ENCODE measurements at places on chromosomes 2 and 18. TPM values are rescaled to one million over a fixed set of nuclear protein-coding genes. Genes with fewer than 3 reads are reported as not detected.

DNA sequence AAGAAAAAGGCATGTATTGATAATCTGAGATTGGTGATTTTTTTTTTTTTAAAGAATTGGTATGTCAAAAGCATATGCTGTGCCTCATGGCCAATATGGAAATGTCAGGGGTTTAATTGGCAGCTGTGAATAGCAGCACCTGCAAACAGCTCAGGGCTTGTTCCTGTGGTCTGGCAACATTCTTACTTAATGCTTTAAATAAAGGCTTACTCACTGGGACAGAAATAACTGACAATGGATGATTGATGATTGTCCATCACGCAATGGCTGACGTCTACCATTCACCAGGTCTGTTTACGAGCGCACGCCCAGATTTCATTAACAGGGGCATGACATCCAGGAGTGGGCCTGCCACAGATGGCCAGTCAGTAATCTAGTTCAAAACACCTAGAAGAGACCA is 66.7 kb downstream of the ETAA1 start:
- peak; percentile 88 for DNase-seq

- DNase-seq, result no peak
Measured at GRCh38 chr2:44335806-44336538, 25.3 kb downstream of the PREPL start.

DNA sequence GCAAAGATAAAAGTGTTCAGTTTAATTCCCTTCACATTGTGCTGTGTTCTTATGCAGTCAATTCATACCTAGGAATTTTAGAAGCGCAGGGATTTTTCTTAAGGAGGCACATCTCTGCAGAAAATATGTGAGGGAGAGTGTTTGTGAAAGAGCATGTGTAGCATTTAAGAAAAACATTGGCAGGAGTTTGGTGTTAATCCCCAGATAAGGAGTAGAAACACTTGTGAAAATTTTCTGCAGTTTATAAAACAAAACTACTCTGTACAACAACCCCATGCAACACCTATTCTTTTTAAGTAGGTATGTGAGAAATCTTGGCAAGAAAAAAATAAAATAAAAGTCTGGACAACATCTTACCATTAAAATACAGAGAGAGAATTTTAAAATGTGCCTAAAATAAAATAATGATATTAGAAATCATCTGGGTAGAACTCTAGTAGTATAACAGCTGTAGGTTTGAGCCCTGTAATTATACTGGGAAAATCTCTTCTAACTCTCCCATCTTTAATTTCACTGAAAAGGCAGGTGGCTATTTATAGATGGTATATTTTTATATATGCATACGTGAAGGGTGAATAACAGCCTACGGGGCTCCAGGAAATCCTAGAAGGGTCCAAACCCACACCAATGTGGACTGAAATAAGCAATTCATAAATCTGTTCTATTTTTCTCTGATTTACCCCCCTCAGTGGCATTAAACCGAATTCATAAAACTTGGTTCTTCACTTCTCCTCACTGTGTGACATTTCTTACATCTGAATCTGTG is 6.6 kb downstream of the FZD7 start:
- DNase-seq, result no peak

GRCh38 chr2:143258126-143258892 is 129.1 kb downstream of the ARHGAP15 start:
- no peak for DNase-seq

GRCh38 chr2:240988571-240989271 is 9.7 kb upstream of the SNED1 start:
- DNase-seq, result no peak

GRCh38 chr2:101768556-101769220 is 71.2 kb downstream of the MAP4K4 start:
- DNase-seq, result no peak

GRCh38 chr2:157833721-157834120 is 42.4 kb downstream of the ACVR1 start:
- no peak for DNase-seq

GRCh38 chr2:55102056-55102812 is 52.0 kb upstream of the RTN4 start:
- DNase-seq, result no peak

GRCh38 chr2:174764280-174765255 is at the start of gene CHRNA1:
TSS of gene CHRNA1 (minus strand) at chr2:174764472. CDS start at chr2:174764394, 78 bp downstream.
- no peak for DNase-seq

DNA sequence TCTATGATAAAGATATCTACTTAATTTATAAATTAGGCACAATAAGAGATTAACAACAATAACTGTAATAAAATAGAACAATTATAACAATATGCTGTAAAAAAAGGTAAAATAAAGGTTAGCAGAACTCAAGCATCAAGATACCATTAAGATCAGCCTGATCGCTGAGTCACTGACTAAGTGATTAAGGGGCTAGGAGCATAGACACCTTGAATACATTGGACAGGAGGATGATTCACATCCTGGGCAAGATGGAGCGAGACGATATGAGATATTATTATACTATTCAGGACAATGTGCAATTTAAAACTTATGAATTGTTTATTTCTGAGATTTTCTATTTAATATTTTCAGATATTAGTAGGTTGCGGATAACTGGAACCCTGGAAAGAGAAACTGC is 1277.8 kb upstream of the ZEB2 start:
- DNase-seq, result no peak

GRCh38 chr2:67564076-67564475 is 166.9 kb downstream of the ETAA1 start:
- no peak for DNase-seq

DNA sequence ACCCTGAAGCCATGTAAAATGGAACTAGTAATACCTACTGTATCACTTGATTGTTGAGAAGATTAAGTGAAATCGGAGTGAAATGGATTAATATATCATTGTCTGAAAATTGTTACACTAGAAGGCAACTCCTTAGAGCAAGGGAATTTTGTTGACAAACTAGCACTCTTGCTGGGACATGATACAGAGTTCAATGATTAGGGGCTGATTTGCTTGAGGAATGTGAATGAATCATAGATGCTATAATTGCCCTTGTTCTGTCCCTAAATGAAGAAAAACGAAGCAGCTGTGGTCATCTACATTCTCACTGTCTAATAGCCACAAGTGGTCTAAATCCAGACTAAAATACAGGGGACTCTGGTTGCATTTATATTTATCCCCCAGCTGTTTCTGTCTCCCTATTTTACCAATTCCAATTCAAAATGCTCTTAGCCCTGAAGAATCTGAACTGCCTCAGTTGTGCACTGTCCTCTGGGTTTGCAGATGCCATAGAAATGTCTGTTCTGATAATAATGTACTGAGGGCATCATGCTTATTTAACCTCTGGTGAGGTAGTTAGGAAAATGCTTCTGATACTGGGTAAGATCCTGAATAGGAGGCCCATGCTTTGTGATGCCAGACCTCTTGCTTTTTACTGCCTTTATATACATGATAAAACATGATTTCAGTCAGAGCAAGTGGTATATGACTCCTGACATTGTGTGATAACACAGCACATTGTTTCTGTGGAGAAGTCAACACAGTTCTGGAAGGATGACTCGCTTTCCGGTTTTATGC is 382.1 kb downstream of the NRXN1 start:
- DNase-seq, result no peak

GRCh38 chr2:215499331-215499730 is 63.5 kb upstream of the FN1 start:
- DNase-seq, result no peak

DNA sequence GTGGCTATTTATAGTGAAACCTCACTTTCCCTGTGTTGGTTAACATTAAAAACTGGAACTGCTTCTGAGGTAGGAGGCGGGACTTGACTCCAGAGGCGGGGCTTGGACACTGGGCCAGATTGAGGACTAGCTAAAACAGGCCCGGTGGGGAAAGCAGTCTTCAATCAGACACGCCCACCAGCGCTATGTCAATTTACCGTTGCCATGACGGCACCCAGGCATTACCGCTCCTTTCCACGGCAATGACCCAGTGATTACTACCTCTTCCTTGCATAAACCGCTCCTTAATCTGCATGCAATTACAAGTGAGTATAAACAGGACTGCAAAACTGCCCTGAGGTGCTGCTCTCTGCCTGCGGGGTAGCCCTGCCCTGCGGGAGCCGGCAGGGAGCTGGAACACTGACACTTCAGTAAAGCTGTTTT is 35.3 kb downstream of the LRRFIP1 start:
- peak; percentile 79 for DNase-seq

DNA sequence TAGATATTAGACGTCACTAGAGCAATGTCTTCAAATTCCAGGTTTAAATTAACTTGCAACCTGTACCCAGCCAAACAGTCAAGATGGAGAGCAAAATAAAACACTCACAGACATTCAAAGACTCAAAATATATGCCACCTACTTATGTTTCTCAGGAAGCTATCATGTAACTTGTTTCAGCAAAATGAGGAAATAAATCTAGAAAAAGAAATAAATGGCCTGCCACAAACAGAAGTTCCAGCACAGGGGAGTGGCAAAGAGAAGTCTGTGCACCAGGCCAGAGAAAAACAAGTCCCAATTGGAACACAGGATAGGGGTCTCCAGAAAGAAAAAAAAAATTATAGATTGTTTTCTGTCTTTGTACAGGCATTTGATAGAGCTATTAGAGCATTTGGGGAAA is 96.7 kb downstream of the LRP2 start:
- no peak for DNase-seq

- DNase-seq, result no peak
Measured at GRCh38 chr2:150020937-150021673, 433.5 kb upstream of the MMADHC start.

DNA sequence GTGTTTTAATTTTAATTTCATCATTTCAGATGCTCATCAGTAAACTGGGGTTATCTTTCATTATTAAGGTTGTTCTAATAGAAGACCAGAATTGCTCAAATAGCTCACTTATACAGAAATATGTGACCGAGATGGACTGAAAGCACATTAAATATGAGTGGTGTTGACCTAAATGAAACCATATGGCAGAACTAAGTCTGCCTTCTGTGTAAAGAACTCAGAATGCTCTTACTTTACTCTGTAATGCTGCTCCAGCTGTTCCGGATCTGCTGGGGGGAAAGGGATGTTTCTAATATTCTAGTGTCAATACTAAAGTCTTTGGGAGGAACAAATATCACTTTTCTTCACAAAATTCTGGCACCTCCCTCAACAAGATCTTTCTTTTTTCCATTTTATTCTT is 131.0 kb downstream of the DPP4 start:
- no peak for DNase-seq

- no peak for DNase-seq
Measured at GRCh38 chr2:105410554-105410953, 11.7 kb upstream of the FHL2 start.

GRCh38 chr2:180405520-180405919 is 398.4 kb upstream of the CWC22 start:
- no peak for DNase-seq

The SLC5A7 gene
- not detected for total RNA-seq

The IGFBP2 gene
- 110 TPM for total RNA-seq

The PLCL1 gene
- not detected for total RNA-seq

The LOXL3 gene
- 0.81 TPM for total RNA-seq

The DSC3 gene
- not detected for total RNA-seq

The DSC2 gene
- 0.81 TPM for total RNA-seq

The DPYSL5 gene
- total RNA-seq, result 0.93 TPM

The PRKAG3 gene
- total RNA-seq, result not detected

The OTOS gene
- total RNA-seq, result not detected

The MOGAT1 gene
- total RNA-seq, result not detected

The RSAD2 gene
- 0.75 TPM for total RNA-seq

All from Caki2 (cell line).